ENCODE measurements at places on chromosomes 2 and 18.

DNA sequence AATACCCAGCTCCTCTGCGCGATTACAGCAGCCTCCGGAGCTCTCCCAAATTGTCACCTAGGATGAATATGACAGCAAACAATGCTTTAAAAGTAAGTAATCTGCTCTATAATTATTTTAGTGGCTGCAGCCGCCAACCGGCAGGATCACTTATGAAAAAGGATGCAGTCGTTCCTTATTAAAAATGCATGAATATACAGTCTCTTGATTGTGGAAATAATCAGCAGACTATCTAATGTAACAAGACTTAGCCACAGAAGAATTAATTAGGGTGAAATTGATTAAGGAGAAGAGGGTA lies 71.8 kb upstream of the STPG4 start:
- no peak for DNase-seq

DNA sequence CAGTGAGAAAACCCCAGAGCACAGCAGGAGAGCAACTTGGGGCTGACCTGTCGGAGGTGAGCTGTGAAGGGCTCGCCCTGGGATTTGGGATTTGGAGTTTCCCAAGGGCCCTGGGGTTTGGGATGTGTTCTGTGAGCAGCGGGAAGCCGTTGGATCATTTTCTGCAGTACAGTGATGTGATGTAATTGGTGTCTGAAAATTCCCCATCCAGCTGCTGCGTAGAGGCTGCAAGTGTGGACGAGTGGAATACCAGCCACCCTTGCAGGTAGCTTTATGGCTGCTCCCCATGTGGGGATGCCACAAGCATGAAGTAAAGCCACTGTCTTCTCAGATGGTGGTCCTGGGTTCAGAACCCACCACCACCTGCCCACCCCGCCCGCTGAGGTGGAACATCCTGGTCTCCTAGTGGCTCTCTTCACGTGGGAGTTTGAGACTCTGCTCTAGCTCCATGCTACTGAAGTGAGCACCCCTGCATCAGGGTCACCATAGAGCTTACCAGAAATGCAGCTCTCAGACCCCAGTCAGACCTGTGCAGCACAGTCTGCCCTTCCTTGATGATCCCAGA lies 15.0 kb downstream of the IMPA2 start:
- no peak for DNase-seq

DNA sequence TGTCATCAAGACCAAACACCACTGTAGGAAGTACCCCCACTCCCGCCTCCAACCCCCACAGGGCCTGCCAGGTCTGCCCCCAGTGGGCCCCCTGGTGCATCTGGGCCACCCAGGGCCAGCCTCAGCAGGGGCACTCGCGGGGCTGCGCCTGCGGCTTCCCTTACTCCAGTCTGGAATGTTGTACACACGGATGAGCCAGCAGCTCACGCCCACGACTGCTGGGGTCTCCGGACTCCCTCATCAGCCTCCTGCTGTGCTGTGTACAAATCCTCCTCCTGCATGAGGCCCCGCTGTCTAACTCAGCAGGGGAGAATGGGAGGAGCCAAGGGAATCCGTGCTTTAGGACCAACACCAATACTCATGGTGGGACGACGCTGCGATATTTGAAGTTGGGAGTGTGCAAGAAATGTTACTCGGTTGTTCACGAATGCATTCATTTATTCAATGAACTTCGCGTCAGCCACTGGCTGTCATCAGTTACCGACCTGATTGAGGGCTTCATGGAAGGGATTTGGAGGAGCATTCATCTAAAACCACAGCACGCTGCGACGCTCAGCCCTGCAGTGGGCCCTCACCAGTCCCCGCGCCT lies 654 bp upstream of the ASB1 start:
- DNase-seq: no peak

GRCh38 chr2:234075518-234075915 lies 25.0 kb downstream of the SPP2 start:
- no peak for DNase-seq

- DNase-seq: no peak
Measured at GRCh38 chr2:222931659-222932058, 70.8 kb downstream of the ACSL3 start.

DNA sequence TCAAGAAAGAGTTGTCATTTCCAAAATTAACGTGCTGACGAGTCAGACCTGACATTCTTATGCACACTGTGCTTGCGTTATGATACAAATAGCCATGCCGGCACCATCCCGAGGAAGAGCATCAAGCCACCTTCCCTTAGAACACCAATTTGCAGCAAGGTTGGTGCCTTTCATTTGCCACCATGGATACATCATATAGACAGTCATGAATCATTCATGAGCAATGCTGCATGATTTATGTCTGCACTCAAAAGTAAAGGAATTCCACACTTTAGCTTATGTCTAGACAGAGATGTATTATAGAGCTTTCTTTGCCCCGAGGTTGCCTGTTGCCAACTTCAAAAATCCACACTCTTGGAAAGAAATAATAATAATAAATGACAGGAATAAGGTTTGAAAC lies 166.9 kb downstream of the VWC2L start:
- DNase-seq: peak; percentile 50

DNA sequence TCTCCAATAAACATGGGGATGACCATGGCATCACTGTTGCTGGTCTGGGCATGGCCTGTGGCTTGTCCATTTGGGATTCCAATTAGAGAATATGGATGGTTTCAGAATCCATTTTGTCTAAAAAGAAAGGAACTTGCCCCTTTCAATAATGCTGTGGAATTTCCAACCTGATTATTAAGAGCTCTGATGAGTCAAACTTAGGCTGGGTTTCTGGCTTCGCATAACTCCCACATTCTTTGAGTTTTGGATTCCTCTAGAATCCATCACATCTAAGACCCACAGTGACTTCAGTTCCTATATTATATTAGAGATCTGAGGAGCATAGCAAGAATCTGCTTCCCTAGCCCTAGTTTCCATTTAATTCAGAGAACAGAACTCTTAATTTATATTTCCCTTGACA lies 531.5 kb downstream of the TNS1 start:
- DNase-seq: peak; percentile 11

DNA sequence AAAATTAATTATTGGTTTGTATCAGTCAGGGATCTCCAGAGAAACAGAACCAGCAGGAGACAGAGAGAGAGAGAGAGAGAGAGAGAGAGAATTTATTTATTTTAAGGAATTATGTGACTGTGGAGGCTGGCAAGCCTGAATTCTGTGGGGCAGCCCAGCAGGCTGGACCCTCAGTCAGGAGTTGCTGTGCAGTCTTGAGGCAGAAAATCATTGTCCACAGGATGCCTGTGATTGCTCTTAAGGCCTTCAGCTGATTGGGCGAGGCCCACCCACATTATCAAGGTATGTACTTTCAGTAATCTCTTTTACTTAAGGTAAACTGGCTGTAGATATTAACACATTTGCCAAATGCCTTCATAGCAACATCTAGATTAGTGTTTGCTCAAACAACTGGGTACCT lies 155.3 kb downstream of the SEPTIN10 start:
- DNase-seq: no peak

GRCh38 chr2:48480526-48480925 lies 49.4 kb upstream of the STON1 start:
- DNase-seq: no peak
